Urinary bladder (tissue), 4 donors: ENCODE measurements at places on chromosomes 5 and 9. TPM values are rescaled to one million over a fixed set of nuclear protein-coding genes. Genes with fewer than 3 reads are reported as not detected.

Gene ANKRD34B
- total RNA-seq = not detected

Gene GCNT1
- total RNA-seq = 9.1 TPM

Gene CTSV
- total RNA-seq = 0.42 TPM

Gene PCDHB1
- total RNA-seq = 0.16 TPM

Gene GARNL3
- total RNA-seq = 58.0 TPM

Gene GFI1B
- total RNA-seq = 0.26 TPM

Gene VCAN
- 435 TPM for total RNA-seq
